ENCODE measurements at places on chromosomes 7 and 10.

GRCh38 chr10:126469692-126470091 is 81.4 kb upstream of the ADAM12 start:
- DNase-seq: no peak

DNA sequence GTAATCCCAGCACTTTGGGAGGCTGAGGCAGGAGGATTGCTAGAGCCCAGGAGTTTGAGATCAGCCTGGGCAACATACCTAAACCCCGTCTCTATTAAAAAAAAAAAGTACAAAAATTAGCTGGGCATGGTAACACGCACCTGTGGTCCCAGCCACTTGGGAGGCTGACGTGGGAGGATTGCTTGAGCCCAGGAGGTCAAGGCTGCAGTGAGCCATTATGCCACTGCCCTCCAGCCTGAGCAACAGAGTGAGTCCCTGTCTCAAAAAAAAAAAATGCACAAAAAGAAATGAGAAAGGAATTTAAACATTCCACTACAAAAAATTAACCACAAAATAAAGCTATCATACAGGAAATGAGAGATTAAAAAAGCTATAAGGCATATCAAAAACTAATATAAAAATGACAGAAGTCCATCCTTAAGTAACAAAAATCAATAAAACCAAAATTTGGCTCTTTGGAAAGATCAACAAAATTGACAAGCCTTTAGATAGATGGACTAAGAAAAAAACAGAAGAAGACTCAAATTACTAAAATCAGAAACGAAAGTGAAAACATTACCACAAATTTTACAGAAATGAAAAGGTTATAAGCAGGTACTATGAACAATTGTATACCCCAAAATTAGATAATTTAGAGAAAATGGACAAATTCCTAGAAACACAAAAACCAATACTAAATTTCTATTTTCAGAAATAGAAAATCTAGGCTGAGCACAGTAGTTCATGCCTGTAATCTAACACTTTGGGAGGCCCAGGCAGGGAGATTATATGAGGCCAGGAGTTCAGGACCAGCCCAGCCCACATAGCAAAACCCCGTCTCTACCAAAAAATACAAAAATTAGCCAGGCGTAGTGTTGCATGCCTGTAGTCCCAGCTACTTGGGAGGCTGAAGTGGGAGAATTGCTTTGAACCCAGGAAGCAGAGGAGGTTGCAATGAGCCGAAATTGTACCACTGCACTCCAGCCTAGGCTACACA is 42.4 kb upstream of the NANOS1 start:
- no peak for DNase-seq

- no peak for DNase-seq
Observed at GRCh38 chr7:18469316-18469715, 26.2 kb upstream of the HDAC9 start.

GRCh38 chr7:27167916-27168264 is 2.6 kb upstream of the HOXA9 start:
- no peak for DNase-seq

DNA sequence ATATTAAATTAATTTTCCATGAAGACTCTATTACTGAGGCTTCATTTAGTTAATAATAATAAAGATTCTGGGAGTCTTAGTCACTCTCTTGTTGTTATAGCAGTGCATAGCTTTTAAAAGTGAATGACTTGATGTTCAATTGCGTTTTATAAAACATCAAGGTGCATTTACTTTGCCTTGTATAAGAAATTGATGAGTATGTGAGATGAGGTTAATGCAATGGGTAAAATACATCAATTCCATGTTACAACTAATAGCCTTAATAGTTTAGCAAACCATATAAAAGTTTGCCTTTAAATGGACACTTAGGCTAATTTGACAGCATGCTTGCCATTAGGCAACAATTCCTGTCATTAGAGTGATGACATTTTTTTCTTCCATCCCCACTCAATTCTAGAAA is 173.6 kb upstream of the TEX47 start:
- no peak for DNase-seq

- DNase-seq: no peak
Observed at GRCh38 chr10:69123306-69123746, 652 bp upstream of the VPS26A start.

DNA sequence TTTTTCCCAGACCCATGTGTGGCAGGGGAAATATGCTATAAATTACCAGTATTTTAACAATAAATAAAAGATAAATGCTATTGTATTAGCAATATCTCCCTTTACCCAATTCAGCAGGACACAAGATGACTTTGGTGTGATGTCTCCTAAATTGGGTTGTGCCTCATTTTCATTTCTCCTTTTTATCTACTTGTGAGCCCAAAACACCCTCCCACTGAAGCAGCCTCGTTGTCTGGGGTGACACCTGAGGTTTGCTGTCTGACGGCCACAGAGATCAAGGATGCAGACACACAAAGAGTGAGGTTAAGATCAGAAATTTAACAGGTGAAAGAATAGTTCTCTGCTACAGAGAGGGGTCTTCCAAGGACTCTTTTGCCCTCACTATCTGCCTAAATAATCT is 27.1 kb upstream of the CC2D2B start:
- DNase-seq: no peak

GRCh38 chr7:73769481-73770001 is 529 bp downstream of the CLDN3 start:
- DNase-seq: no peak

DNA sequence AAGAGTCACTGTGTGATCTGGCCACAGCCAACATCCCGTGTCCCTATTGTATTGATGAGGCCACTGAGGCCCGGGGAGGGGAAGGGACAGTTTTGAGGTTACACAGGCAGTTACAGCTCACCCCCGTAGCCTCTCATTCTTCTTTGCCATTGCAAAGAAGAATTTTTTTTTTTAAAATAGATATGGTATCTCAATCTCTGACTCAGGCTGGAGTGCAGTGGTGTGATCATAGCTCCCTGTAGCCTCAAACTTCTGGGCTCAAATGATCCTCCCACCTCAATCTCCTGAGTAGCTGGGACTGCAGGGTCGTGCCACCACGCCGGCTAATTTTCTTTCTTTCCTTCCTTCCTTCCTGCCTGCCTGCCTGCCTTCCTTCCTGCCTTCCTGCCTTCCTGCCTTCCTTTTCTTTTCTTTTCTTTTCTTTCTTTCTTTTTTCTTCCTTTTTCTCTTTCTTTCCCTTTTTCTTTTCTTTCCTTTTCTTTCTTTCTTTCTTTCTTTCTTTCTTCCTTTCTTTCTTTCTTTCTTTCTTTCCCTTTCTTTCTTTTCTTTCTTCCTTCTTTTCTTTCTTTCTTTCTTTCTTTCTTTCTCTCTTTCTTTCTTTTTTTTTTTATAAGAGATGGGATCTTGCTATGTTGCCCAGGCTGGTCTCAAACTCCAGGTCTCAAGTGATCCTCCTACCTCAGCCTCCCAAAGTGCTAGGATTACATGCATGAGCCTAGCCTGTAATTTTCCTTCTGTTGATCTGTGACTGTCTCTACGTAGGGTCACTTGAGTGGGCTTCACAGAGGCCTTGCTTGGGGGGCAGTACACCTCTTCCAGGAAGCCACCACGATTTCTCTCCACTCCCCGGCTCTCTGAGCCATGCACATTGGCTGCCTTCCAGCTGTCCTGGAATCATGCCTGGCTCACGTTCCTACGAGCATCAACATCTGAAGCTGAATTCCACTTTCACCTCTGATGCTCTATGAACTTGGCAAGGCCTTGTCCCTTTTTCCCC is 31.3 kb downstream of the TMEM270 start:
- no peak for DNase-seq

- DNase-seq: no peak
Observed at GRCh38 chr10:124022066-124022465, 71.3 kb downstream of the CHST15 start.

DNA sequence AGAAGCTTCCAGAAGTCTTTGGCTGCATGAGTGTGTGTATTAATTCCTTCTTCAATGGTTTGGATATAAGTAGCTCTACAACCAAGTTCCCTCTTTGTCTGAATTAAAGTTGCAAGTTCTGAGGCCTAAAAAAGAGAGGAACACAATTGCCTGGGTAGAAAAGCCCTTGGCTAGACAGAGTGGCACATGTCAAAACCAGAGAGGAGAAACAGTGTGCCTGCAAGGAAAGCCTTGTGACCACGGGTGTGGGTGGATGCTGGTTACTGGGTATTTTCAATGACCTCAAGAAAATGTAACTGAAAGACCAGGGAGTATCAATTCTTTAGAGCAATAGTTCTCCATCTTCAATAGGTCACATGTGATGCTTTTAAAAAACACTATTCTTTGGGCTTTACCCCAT is 148.3 kb downstream of the SVIL start:
- no peak for DNase-seq

DNA sequence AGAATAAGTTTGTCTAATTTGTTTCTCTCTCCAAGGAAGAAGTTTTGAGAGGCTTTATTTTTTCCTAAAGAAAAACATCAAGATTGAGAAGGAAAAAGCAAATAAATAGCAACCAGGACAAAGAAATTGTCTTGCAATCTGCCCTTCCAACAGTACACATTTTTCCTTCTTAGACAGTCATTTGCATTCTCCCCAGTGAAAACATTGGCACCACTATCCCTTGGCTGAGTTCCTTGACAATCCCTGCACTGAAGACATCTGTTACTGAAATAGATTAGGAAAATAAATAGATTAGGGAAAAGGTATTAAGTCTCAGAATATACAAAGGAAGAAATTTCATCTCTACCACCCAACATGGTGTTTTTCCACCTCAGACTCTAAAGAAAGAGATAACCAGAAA is 12.2 kb upstream of the TMEM243 start:
- DNase-seq: no peak

DNA sequence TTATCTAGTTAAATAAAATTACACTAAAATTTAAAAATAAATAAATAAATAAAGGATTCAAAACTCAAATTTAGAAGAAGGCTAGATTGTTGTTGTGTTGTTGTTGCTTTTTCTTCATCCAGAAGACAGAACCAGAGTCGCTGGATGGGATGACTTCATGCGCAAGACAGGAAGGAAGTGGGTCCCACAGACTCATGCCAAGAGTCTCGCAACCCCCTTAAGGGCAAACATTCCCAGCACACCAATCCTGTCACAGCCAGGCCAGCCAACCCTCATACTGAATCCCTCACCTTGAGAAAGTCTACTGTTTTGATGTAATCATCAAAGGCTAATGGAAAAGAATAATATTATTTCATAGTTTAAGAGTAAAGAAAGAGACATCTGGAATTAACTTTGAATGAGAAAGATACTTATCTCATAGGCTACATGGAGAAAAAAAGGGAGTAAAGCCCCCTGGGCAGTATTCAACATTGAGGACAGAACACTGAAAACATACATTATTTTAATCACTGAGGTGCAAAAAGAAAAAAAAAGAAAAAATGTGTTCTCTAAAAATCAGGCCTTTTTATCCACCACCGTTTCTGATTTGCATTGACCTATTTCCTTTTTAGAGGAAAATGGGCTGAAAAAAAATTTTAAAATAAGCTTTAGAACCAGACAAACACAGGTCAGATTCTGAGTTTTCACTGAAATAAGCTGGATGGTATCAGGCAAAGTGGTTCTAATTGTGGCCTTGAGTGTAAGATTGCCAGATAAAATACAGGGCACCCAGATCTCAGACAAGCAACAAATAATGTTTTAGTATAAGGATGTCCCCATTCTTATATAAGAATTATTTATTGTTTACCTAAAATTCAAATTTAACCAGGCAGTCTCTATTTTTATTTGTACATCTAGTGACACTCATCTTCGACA is 826.5 kb downstream of the TNS3 start:
- no peak for DNase-seq

DNA sequence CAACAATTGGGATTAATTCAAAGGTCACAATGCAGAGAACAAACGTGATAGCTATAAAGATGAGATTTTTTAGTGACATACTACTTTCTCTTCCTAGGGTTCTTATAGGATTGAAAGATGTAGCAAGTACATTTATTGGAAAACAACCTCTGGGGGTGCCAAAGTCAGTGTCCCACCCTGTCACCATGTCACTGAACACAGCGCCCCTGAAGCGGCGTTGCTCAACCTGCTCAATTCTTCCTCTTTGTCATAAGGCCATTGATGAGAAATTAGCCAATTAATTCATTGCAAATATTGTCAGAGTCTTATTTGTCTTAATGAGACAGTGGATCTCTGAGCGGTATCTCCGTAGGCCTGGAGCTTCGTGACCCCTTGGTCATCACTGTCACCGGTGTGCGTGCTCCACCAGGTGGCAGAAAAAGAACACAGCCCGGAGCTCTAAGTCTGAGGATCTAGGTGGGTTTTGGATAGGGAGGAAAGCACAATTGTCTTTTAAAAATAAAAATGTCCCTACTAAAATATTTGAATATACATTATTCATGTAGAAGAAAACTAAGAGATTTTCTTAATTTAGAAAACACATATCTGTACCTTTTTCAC is 362.6 kb downstream of the PAXIP1 start:
- no peak for DNase-seq

DNA sequence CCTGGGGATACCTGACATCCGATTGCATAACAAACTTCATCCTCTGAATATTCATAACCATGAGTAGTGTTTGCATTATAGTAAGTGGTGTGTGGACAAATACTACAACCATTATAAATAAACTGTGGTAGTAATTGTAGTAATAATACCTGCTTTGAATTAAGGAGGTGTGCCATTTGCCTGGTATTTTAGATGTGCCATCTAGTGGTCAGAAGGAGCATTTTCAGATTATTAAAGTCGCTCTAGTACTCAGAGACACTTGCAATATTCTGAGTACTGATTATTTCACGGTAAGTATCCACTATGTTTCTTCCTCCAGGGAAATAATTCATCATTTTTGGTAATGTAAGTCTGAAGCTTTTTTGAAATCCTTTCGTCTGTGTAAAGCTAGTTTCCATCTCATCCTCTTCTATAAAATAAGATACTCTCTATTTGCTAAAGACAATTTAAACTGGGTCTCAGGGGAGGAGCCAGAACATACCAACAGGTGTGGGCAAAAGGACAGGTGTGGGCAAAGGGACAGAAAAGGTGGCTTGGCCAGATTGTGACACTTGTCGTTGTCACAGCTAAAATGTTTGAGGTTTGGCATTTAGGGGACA is 115.3 kb upstream of the WDR11 start:
- DNase-seq: no peak

DNA sequence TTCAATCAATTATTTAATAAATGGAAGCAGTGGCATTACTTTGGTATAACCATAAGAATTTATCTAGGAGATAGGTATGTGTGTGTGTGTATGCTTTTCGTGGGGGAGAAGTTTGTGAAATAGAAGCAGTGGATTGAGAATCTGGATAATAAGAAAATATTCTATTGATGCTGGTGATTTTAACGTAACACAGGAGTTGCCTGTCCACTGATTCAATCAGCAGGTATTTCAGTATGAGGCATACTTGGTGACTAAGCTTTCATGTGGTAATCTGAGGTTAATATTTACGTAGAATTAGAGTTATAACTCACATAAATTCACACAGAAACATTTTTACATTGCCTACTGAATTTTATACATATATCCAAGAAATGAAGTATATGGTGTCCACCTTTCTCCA is 568.0 kb downstream of the ZWINT start:
- DNase-seq: no peak

GRCh38 chr7:84484502-84485079 is 290.0 kb upstream of the SEMA3A start:
- no peak for DNase-seq
